ENCODE measurements at places on chromosomes 5 and 9.
A peak's percentile ranks its signal among the peaks of the same experiment; 100 is the strongest.

DNA sequence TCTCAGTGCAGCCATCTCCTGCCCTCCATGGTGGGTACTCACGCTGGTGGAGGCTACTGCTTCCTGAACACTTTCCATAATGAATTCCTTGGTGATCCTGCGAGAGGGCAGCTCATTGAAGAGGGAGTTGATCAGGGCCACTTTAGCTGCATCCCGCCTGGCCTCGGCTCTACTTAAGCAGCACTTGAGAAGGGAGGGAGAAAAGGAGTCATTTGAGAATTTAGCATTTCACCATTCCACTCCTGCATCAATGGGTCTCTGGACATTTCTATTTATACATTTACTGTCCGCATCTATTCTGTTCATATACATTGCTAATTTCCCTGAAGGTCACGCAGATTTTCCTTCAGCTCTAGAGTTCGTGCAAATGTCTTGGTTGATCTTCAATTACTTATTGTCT, 35.1 kb downstream of the LIX1 start:
- DNase-seq: no peak

DNA sequence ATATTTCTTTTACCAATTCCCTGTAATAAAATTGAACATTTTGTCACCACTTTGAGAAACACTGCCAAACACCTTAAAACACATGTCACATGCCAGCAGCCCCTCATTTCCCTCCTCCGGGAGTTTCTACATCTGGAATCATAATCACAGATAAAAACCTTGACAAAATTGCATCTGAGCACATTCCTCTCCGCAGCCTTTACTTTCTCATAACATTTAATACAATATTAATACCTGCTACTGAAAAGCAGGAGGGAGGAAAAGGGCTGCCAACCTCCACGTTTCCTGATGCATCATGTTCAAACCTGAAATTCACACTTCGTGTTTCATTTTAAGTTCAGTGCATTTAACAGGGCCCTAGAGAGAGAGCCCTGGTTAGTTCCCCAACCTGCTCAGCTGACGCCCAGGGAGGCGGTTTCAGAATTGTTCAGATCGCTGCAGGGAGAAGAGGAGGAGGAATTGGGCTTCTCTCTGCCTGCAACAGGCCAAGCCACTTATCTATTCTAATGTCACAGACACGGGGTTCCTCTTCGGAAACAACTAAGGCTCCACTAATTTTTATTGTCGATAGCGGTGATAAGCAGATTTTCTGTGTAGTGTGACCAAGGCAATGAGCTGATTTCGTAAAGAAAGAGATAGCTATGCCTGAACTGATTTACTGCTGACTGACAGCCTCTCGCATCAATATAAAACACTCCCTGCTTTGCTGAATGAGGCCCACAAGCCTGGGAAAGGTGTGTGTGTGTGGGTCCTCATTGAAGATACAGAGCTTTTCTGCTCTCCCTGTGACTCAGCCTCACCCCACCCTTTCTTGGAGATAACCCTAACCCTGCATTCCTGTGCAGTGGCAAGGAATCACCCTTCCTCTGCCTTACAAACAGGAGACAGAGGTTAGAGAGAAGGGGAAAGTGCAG, 4.9 kb upstream of the LHX2 start:
- no peak for DNase-seq

- no peak for DNase-seq
Measured at GRCh38 chr9:85237478-85237877, 504.3 kb downstream of the AGTPBP1 start.

GRCh38 chr5:983238-983524, 25.4 kb upstream of the NKD2 start:
- DNase-seq: no peak

GRCh38 chr9:113299800-113300292, 3.3 kb downstream of the RNF183 start:
- DNase-seq: no peak

GRCh38 chr5:130112246-130112645, 208.0 kb downstream of the CHSY3 start:
- DNase-seq: no peak

GRCh38 chr5:134503088-134503936, 22.2 kb upstream of the JADE2 start:
- peak; percentile 99 for DNase-seq

- DNase-seq: no peak
Measured at GRCh38 chr9:72154468-72155285, 5.4 kb downstream of the GDA start.

GRCh38 chr5:139167533-139167932, 30.6 kb downstream of the SIL1 start:
- no peak for DNase-seq

- DNase-seq: no peak
Measured at GRCh38 chr9:1522219-1522767, 472.1 kb downstream of the DMRT2 start.

GRCh38 chr5:119070578-119070827, 384 bp upstream of the DMXL1 start:
- no peak for DNase-seq

DNA sequence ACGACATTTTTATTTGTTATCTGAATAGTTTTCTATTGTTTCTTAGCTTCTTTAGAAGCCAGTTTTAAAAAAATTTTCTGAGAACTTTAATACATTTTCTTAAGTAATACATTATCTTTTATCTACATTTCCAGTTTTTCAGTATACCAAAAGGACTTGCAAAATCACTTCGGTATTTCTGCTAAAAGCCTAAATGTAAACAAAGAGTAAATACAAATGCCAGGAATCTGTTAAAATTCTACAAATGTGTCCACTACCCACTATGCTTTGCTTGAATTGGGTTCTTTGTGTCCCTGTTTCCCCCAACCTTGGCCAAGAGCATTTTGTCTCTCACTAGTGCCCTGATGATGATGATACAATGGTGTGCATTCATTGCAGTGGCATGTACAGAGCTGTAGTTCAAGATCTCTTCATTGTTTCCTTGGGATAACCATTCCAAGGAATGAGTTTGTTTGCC, 611.2 kb downstream of the NR2F1-AS1 start:
- peak; percentile 11 for DNase-seq

DNA sequence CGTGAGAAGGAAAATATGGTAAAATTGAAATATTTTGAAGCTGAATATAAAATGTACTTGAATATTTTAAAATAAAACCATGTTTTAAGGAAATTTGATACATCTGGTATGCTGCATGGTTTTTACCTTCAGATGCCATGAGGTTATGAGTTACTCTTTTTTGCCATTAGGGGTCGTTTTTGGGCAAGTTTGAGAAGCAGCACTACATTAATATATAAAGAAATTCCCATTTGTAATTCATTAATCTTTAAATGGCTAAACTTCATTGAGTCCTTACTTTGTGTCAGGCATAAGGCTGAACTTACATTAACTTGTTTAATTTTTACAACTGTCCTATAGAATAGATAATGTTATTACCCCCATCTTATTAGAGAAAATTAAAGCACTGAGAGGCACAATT, 152.3 kb downstream of the KDM4C start:
- peak; percentile 25 for DNase-seq

GRCh38 chr5:109690975-109691574, 1.3 kb downstream of the MAN2A1 start:
- DNase-seq: peak; percentile 90

DNA sequence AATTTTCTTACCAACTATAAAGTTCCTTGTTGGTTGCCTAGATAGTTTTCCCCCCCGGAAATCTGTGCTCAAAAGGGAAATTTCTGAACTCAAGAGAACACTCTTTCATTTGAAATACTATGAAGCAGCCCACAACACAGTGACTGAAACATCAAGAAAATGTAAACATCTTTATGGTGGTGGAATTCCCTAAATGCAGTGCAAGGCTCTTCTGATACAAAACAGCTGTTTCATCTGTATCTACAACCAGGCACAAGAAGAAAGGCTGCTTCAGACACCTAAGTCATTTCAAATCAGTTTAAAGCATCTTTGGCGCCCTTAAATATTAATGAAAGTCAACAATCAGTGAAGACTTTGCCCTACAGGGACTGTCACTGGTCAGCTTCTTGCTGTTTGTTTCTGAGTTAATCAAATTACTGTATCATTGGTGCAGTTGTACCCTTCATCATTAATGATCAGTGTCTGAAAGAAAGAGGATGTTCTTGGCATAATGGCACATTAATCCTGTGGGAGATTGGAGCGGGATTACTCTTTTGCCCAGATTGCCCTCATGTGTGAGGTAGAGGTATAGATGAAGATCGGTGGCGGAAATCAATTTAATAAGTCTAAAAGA, 947.0 kb downstream of the NR2F1-AS1 start:
- peak; percentile 47 for DNase-seq

- no peak for DNase-seq
Measured at GRCh38 chr9:108727580-108728111, 128.1 kb downstream of the ACTL7B start.

GRCh38 chr9:71796100-71796767, 27.9 kb upstream of the CEMIP2 start:
- no peak for DNase-seq

GRCh38 chr5:50547303-50547702, 106.2 kb upstream of the EMB start:
- DNase-seq: no peak

GRCh38 chr5:137155261-137156000, 343.7 kb downstream of the SPOCK1 start:
- DNase-seq: no peak

GRCh38 chr5:105146867-105147266, 1584.3 kb upstream of the NUDT12 start:
- DNase-seq: peak; percentile 47

DNA sequence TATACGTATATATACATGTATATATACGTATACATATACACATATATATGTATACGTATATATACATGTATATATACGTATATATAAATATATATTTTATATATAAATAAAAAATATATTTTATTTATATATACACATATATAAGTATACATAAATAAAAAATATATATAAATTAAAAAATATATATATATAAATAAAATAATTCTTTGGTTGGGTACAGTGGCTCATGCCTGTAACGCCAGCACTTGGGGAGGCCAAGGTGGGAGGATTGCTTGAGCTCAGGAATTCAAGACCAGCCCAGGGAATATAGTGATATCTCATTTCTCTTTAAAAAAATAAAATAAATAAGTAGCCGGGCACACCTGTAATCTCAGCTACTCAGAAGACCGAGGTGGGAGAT, 155.0 kb downstream of the CDC42SE2 start:
- no peak for DNase-seq

GRCh38 chr5:59190746-59191145, 607.9 kb downstream of the RAB3C start:
- DNase-seq: peak; percentile 45

DNA sequence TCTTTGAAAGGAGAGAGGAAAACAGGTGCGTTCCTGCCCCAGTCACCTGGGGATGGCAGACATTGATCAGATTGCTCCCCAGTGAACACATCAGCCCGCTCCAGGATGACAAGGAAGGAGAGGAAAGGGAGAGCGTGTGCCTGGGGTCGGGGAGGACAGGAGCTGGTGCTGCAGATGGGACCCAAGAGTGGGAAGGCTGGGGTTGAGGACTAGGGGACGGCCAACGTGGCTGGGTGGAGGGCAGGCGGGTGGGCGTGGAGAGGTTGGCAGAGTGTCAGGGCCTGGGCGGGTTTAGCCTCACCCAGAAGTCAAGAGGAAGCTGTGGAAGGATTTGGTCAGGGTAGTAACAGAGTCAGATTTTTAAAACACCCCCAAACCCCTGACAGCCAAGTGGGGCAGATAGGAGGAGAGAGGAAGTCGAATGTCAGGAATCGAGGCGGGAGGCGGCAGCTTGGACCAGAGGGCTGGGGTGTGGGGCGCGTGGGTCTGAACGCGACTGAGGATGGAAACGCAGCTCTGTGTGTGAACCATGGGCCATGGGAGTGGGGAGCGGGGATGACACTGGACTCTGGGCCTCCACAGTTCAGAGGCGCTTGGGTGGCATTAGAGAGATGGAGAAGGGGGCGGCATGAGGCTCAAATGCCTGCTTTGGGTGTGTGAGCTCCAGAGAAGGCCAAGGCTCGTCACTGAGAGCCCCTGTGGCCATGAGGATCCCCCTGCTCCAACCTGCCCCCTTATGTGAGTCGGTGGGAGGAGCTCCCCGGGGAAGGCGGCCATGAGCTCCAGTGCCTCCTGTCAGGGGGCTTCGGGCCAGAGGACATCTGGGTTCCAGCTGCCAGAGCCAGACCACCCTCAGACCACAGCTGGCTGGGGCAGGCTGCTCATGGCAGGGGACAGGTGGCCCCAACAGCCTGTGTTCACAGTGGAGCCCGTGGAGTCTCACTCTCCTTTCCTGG, 24.6 kb downstream of the LAMC3 start:
- DNase-seq: no peak

DNA sequence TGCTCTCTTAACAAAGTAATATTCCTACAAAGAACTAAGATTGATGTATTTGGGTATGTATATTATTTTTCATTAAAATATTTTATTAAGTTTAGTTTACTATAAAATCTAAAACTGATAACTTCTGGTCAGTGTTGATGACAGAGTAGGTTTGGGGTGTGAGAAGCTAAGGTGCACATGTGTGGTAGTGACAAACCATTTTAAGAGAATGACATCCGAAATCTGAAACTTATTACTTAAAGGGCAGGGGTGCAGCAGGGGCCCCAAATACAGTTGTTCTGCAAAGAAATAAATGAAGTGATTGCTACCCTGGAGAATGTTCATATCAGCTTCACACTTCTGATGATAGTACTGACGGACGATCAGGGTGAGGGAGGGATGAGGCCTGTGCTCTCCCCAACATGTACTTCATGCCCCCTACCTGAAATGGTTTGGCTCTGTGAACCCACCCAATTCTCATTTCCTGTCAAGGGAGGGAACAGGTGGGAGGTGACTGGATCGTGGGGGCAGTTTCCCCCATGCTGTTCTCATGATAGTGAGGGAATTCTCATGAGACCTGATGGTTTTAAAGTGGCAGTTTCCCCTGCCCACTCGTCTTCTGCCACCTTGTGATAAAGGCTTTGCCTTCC, 125.3 kb upstream of the RFX3 start:
- no peak for DNase-seq

- no peak for DNase-seq
Measured at GRCh38 chr9:134307674-134308638, 18.3 kb upstream of the RXRA start.

DNA sequence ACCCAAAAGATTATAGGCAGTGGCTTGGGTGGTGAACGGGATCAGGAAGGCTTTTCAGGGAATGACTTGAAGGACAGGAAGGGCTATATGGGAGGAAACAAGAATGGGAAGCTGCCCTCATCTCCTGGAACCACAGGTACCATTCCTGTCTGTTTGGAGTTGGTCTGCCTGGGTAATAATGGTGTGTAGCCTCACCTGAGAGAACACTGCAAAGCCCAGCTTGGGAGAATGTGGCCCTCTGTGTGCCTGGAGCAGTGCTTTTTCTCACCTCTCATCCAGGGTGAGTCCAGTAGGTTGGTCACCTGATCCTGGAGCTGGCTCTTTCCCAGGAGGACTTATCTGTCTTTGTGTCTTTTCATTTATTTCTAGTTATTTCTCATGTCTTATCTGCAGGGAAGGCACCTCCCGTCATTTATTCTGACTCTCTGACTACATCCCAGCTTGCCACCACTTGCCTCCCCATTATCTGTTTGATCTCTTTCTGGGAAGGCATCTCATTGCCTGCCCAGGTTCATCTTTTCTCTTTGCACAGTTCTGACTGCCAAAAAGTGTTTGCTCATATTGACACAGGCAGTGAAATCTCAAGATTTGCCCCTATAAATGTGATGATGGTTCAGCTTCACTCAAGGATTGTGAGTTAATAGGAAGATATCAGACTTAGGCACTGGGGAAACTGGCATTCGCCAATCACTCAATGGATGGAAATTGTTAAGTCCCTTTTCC, 22.5 kb upstream of the OR2S2 start:
- no peak for DNase-seq

Measured in mesenchymal stem cell (in vitro differentiated cells and primary cell).